Activated CD8-positive, alpha-beta memory T cell treated with anti-CD3 and anti-CD28 coated beads for 1 hour (primary cell): ENCODE measurements at places on chromosomes 16 and 17.

GRCh38 chr16:30941600-30942425, 7.1 kb upstream of the ORAI3 start:
- DNase-seq: peak; percentile 42

- no peak for DNase-seq
Observed at GRCh38 chr17:13001991-13002615, 15.7 kb downstream of the ELAC2 start.

GRCh38 chr17:44489581-44489980, 13.6 kb downstream of the GPATCH8 start:
- DNase-seq: no peak

GRCh38 chr16:86990451-86990850, 326.7 kb downstream of the C16orf95 start:
- no peak for DNase-seq

DNA sequence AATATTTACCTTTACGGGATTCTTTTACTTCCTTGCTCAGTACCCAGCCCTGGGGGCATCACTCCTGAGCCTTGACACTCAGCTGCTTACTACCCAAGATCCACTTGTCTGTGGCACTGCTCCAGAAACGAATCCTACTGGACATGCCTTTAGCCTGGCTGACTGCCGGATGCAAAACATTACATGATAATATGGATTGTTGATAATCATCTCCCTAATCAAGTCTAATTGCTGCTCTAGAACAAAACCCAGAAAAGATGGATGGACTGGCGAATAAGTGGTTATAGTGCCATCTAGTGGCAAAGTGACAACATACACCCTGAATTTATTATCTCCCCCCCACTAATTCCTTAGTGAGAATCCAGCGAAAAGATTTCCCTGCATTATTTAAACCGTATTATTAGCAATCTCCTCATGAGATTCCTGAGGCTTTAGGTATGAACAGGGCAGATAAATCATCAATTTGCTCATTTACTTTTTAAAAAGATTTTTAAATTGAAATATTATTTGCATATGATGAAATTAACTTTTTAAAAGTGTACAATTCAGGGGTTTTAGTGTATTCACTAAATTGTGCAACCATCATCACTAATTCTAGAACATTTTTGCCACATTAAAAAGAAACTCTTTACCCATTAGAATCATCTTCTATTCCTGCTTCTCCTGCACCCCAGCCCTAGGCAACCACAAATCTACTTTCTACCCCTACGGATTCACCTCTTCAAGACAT, 61.6 kb downstream of the RGS9 start:
- no peak for DNase-seq

DNA sequence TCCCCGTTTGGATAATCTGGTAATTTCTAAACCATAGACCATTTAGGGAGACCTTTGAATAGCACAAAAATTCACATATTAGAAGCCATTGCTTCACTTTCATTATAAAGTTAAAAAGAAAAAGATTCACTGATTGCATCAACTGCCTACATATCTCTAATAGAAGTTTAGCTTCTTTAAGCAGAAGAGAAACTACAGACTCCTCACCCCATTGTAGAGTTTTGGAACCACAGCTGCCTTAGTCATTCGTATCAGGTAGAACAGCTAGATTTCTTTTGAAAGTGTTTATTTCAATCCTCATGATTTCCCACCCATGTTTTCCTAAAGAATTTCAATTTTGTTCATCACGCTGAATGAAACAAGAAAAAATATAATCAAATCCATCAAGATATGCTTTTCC, 144.8 kb downstream of the CDH8 start:
- DNase-seq: no peak

DNA sequence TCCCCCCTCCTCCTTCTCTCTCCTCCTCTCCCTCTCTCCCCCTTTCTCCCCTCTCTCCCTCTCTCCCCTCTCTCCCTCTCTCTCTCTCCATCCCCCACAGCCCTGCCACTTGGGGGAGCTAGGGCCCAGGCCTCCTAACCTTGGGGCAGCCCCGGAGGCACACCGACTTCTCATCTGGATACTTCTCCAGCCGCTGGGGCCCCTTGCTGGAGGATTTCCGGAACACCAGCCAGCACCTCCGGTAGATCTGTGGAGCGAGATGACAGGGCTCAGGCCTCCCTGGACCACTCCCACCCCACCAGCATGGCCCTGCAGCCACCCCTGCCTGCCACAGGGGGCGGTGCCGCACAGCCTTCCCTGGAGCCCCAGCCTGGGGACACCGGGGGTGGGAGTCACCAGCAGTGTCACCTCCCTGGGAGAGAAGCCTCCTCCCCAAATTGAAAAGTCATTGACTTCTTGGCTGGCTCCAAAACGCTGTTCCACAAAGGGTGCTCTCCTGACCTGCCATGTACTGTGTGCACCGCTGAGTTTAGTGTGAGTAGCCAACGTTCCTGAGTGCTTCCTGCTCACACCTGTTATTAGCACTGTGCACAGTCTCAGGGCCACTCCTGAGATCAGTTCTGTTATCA, 10.5 kb downstream of the DOK4 start:
- peak; percentile 39 for DNase-seq
